ENCODE measurements at places on chromosomes 4 and X. TPM values are rescaled to one million over a fixed set of nuclear protein-coding genes. Genes with fewer than 3 reads are reported as not detected.

DNA sequence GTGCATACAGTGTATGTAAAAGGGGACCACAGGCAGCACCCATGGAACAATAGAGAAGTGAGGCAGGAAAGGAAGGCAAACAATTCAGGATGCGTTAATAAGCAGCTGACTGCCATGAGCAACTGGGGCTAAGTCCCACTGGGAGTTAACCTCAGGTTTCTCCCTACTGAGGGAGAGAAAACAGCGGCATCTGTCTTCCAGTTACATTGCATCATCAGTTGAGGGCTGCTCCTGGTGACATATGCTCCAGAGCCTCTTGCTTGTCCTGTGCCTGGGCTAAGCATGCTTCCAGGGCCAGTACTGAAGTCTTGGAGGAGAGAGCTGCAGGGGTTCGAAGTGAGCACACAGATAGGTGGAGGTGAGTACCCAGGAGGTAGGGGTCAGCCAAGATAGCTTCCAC, 24.3 kb downstream of the RAI2 start:
- no peak overlapping the region for H3K4me3 ChIP-seq
- DNase-seq: no peak
- no peaks in the 10 kb centered on the region for H3K4me1 ChIP-seq
- H3K27me3 ChIP-seq: no peaks in the 10 kb centered on the region
- no peak overlapping the region for H3K27ac ChIP-seq

DNA sequence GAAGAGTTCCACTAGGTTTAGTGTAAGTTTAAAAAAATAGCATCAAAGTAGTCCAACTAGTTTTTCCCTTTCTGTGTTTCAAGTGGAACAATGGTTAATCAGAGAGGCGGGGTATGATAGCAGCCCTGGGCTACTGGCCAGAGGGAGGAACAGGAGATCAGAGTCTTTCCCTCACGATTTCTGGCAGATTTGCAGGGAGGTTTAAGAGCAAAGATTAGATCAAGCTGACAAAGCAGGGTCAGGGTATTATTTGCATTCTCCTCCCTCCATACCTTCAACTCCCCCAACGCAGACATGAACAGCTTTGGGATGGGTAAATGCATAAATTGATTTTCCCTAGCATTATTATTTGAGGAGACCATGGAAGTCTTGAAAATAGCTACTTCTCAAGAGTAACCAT, 277.6 kb upstream of the DIAPH2 start:
- no peaks in the 10 kb centered on the region for H3K27me3 ChIP-seq
- H3K4me3 ChIP-seq: no peak overlapping the region
- DNase-seq: peak; percentile 49

Gene TCEAL7
- 5.5 TPM for total RNA-seq

Gene KCND1
- 1.0 TPM for total RNA-seq

DNA sequence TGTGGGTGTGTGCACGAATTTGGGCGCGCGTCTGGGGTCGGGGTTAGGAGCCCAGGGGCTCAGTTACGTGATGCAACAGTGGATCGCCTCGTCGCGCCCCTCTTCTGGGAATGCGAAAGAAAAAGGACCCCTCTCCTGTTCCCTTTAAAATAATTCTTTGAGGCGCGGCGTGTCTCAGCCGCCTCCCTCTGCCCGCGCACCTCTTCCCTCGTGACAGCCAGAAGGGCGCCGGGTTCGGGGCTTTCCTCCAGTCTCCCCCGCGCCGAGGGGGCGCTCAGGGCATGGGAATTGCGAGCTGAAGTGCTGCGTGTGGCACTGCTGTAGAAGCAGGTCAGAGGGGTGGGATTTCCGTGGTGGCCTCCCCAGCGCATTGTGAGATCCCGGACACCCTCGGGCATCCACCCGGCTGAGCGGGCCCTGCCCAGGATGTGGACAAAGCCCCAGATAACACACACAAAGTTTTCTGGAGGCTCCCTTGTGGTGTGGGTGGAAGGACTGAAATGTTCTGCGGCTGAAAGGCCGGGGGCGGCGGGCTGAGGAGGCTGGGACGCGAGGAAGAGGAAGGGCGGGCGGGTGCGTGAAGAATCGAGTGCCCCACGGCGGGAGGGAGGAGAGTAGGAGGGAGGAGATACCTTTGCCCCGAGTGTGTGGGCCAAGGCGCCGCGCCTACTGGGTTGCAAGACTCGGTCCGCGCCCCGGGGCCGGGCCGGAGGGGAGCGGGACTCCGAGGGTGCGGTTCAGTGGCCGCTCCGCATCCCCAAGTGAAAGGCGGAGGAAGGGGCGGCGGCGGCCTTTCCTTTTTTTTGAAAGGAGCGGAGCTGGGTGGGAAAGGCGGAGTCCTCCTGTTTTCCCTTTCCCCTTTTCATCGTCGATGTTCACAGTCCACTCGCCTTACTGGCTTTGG, 752 bp downstream of the SEPTIN11 start:
- H3K4me3 ChIP-seq: peak overlapping the region; percentile 63
- H3K27ac ChIP-seq: peak overlapping the region; percentile 91
- DNase-seq: peak; percentile 53
- no peaks in the 10 kb centered on the region for H3K36me3 ChIP-seq

Data from thyroid gland (tissue), 4 donors.